ENCODE measurements at places on chromosomes 2 and 18.
A peak's percentile ranks its signal among the peaks of the same experiment; 100 is the strongest.

DNA sequence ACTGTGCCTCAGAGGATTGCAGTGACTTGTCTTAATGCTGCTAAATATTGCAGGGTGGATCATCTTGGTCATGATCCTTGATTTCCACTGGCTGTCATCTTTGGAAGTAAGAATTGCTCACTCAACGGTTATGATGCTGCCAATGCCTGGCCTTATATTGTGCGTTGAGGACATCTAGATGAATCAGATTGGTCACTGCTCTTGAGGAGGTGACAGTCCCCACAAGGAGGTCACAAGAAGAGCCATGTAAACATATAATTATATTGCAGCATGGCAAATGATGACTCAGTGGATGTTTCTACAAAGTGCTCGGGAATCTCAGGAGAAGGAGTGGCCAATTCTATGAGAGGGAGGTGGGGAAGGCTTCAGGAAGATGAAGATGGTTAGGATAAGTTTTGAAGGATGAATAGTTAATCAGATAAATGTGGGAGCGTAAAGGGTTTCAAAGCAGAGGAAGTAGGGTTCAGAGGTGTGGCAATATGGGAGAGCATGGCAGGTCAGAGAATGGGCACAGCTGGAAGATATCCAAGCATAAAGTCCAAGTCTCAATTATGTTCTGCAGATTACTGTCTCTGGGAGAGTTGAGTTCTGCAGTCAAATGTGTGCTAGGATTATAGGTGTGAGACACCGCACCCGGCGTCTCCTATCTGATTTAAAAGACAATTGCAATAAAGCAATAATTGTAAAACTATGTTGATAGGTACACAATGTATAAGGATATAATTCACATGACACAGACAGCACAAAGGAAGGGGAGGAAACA, 21.3 kb upstream of the TMEM131 start:
- DNase-seq: no peak

DNA sequence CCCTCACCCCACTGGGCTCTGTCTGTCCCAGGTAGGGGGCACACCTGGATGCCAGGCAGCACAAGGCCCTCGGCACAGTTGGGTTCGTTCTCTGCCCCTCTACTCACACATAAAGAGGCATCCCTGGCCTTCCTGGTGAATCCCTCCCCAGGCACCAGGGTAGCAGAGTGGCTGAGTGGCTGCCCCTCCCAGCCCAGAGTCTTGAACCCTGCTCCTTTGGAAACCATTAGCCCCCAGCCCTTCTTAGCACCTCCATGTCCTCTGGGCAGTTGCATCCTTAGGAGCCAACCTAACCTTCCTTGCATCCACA, 2.0 kb downstream of the GPC1 start:
- no peak for DNase-seq

GRCh38 chr2:29000481-29000880, 19.4 kb downstream of the TOGARAM2 start:
- no peak for DNase-seq

- DNase-seq: peak; percentile 95
Measured at GRCh38 chr2:8402222-8402621, 279.6 kb upstream of the ID2 start.

DNA sequence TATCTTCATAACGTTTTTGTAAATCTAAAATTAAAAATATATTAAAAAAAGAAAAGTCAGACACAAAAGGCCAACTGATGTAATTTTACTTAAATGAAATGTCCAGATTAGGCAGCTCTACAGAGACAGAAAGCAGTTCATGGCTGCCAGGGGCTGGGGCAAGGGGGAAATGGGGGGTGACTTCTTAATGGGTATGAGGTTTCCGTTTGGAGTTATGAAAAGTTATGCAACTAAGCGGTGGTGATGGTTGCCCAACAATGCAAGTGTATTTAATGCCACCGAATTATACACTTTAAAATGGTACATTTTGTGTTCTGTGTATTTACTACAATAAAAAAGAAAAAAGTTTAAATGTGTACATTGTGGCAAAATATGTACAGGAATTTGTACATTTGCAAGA, 70.2 kb upstream of the TEX51 start:
- no peak for DNase-seq

DNA sequence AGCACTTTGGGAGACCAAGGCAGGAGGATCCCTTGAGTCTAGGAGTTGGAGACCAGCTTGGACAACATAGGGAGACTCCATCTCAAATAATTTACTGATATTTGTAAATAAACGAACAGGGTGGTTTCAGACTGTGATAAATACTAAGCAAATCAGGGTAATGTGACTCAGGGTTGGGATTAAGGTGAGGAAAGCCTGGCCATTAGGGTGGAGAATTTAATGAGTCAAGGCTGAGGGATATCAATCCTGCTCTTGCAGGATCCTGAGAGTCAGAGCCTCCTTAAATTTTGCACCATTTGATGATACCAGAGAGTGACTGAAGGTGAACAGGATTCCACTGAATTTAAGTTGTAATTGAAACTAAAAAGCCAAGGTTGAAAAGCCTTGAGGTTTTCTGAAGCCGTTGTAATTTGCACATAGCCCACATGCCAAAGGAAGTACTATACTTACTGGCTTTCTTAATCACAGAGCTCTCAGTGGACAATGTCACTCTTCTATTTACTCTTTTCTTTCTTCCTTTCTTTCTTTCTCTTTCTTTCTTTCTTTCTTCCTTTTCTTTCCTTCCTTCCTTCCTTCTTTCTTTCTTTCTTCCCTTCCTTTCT, 28.6 kb upstream of the AP1S3 start:
- DNase-seq: no peak

- no peak for DNase-seq
Measured at GRCh38 chr2:177143444-177143843, 69.2 kb upstream of the HNRNPA3 start.

DNA sequence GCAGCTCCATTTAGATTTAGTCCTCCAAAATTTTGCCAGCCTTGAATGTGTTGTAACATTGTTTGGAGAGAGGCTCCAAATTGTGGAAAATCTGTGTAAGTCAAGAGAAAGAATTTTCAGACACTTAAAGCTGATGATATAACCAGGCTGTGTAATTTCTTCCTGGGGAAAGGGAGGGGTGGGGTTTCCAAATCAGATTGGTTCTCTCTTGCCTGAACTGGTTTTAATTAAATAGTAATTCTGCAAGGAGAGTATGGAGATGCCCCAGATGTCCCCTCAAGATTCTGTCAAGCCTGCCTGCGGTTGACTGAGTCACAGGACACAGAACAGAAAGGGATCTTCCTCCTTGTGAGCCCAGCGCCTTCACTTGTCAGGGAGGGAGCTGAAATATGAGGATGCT, 54.5 kb downstream of the C18orf63 start:
- no peak for DNase-seq

DNA sequence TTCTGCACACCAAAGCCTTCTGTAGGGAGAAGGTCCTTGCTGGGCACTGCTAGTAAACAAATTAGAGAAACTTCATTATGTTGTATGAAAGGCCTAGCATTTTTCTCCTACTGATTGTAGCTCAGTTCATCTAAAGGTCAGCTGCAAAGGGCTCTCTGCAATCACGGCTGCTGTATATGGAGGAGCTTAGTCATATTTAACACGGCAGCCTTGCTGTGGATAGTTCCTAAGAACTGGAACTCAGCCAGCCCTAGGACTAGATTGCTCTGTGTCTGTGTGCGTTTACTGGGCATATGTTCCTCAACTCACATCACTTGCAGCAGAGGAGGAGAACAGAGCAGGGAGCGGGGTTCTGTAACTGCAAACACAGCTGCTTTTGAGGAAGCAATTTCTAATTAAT, 1103.9 kb upstream of the KLHL29 start:
- peak; percentile 14 for DNase-seq

GRCh38 chr2:196073521-196073920, 4.9 kb upstream of the DNAH7 start:
- DNase-seq: no peak

GRCh38 chr18:51562866-51563265, 365.4 kb upstream of the MEX3C start:
- DNase-seq: no peak

DNA sequence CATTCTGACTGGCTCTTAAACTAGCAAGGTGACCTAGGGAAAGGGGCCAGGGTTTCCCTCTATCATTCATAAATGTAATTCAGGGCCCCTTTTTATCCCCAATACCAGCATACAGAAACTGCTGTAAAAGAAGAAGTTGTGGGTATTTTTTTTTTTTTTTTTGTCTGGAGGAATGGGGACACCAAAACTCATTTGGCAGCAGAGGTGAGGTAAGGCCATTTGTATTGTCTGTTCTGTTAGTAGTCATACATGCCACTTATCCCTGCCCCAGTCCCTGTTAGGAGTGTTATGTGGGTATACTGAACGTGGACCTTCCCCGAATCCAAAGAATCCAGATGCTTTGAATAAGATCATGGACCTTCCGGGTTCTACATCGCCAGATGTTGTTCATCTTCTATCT, 1.7 kb downstream of the SEPTIN2 start:
- DNase-seq: no peak

DNA sequence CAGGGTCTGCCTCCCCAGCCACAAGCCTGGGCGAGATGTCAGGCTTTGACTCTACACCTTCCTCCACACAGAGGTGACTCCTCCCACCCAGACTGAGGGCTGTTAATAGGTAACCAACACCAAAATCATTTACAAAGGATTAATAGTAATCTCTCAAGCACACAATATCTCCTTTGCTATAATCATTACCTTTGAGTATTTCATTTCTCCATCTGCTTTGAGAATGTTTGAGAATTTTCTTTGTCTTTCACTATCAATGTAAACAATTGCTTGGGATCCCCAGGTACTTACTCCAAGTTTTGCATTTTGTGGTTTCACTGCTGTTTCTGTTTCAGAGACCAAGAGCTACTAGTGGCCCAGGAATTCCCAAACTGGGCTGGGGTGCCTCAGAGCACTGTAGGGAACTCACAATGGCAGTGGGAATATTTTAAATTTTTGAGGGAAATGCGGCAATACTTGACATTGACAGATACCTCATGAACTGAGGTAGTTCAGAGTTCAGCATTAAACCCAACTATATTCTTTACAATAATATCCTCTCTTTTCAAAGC, 166.4 kb upstream of the MGAT5 start:
- DNase-seq: no peak

- DNase-seq: no peak
Measured at GRCh38 chr2:237759176-237759575, 39.4 kb upstream of the RBM44 start.

Measured in COR-L47 (cell line).